Fibroblast of skin of right quadriceps (primary cell): ENCODE measurements at places on chromosomes 6 and 20.
A peak's percentile ranks its signal among the peaks of the same experiment; 100 is the strongest.

DNA sequence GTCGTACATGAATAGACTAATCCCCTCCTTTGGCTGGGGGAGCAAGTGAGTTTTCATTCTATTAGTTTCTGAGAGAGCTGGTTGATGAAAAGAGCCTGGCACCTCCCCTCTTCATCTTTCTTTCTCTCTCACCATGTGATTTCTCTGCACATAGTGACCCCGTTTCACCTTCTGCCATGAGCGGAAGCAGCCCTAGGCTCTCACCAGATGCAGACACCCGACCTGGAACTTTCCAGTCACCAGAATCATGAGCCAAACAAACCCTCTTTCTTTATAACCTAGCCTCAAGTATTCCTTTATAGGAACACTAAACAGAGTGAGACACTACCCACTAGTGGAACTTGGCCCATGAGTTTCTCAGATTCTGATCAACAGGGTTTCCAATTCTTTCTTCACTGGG lies 16.4 kb downstream of the OTOR start:
- DNase-seq, result no peak

- peak; percentile 86 for DNase-seq
Measured at GRCh38 chr20:14951707-14952418, 614.5 kb upstream of the FLRT3 start.

- no peak for DNase-seq
Measured at GRCh38 chr6:163095401-163095800, 319.1 kb upstream of the QKI start.

DNA sequence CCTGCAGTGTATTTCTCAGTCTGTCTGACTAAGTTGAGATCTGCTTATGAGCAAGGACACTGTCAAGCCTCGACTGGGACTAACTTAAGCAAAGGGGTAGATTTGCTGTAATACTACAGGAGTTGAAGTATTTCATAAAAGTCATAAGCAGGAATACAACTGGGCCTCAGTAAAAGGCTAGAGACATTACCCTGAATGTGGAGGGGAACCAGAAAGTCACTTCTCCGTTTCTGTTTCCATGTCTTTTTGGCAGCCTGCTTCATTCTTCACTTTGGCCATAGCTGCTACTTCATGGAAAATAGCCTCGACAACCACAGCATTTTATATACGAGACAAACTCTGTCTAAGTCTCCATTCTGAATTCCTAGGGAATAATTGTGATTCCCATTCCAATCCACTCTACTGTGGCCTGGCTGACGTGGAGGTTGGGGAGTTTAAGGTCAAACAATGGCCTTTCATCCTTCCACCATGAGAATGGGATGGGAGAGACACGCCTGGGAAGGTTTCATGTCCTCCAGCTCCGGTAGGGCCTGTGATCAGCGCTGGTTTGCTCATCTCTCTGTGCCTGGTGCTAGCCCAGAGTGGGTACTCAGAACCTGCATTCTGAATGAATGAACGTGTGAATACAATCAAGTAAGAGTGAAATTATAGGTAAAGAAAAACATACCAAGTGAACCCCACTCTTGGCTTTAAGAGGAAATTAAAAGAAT lies 37.1 kb upstream of the DUSP22 start:
- no peak for DNase-seq

DNA sequence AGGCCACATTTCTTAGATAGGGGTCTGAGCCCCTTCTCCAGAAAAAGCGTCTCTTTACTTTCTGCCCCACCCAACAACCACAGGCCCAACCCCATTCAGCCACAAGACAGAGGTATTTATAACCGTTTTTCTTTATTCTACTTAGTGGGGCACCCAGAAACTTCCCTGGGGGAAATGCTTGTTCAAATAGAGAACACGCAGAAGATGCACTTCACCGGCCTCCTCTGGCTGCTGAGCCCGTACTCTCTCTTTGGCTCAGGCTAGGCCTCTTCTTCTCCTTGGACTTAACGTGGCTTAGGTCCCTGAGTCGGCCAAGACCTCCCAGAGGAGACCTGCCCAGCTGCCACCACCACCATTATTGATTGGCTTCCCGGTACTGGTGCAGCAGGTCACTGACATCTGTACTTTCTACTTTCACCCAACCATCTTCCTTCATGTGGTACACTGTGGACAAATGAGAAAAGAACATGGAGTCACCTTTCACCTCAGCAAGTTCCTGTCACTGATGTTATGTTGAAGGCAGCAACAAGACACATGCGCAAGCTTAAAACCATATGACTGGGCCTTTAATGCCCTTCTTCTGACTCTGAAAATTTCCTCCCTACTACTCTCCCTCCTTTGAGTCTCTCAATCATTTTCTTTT lies 2.2 kb upstream of the TAP2 start:
- no peak for DNase-seq

DNA sequence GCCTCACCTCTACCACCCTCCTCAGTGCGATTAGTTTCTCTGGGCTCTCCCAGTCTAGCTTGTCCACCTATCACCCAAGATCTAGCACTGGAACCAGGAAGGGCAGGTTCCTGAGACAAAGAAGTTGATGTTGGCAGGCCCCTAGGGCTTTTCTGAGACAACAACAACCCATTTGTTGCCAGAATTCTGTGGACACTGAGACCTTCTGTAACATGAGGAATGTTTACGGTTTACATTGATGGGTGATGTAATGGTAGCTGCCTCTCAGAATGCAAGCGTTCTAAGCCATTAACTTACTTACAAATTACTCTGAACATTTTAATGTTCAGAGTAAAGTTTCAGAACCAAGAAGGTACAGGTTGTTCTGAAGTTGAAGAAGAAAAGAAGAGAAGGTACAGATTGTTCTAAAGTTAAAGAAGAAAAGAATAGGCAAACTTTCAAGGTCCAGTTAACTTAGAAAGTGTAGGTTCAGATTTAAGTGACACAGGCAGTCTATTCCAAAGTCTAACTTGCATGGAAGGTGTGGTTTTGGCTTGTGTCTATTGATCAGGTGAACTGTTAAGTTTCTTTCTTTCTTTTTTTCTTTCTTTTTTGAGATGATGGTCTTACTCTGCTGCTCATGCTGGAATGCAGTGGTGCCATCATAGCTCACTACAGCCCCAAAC lies 3.7 kb upstream of the MED23 start:
- no peak for DNase-seq

- no peak for DNase-seq
Measured at GRCh38 chr20:25005661-25006060, 13.1 kb upstream of the APMAP start.

- DNase-seq, result no peak
Measured at GRCh38 chr6:15077006-15077405, 168.9 kb upstream of the JARID2 start.

DNA sequence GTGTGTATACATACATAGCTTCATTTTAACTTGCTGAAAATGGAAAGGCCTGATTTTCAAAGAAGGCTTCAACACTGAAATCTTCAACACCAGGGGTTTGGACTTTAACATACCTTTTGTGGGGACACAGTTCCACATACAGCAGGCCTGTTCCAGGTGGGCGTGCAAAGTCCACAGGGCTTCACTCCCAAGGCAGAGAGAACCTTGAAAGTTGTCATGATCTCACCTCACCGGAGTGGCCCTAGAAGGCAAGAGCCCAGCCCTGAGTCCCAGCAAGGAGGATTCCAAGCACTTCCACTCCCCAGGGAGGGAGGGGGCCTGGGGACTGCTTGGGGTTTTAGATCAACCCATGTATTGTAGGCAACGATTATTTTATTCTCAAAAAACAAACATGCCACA lies 47.2 kb downstream of the TMEM242 start:
- DNase-seq, result no peak

DNA sequence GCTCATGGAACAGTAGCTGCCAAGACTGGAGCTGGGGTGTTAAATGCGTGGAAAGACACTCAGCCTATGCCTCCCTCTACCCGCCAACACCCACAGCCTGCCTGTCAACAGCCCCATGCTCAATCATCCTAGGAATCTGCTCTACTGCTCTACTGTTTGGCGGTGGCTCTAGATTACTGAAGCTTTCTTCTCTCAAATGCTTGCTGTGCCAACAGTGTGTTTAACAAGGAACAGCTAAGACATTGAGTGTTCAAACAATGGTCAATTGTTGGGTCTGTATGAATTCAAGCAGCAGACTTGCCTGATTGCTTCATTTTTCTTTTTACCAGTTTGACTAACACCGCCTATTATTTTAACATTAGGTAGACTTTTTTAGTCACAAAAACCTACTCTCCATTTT lies 258.6 kb downstream of the SOD2 start:
- DNase-seq, result no peak

GRCh38 chr20:50563133-50563944 lies 53.2 kb downstream of the PTPN1 start:
- no peak for DNase-seq

DNA sequence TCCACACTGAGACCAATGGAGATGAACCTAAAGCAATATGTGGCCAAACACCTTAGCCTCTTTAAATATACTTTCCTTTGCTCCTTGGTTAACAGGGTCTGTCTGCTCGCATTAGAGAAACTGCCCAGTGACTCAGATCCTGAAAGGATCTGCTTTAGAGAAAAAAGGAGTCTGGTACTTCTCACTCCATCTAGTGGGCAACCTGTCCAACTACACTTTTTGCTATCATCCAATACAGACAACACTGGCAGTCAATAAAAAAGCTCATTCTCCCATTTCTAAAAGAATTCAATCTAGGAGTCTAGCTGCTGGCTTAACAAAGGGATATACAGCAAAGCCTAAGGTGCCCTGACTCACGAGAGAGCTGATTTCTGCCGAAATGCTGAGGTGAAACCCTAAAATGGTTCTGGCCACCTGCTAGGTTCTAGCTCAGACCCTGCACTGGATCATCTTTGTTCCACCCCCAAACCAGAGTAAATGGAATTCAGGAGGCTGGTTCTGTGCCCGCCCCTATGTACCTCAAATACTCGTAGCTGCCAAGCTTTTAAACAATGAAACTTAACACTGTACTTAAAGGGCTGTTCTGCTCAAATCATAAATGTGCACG lies 11.5 kb downstream of the GNL1 start:
- DNase-seq, result peak; percentile 68

DNA sequence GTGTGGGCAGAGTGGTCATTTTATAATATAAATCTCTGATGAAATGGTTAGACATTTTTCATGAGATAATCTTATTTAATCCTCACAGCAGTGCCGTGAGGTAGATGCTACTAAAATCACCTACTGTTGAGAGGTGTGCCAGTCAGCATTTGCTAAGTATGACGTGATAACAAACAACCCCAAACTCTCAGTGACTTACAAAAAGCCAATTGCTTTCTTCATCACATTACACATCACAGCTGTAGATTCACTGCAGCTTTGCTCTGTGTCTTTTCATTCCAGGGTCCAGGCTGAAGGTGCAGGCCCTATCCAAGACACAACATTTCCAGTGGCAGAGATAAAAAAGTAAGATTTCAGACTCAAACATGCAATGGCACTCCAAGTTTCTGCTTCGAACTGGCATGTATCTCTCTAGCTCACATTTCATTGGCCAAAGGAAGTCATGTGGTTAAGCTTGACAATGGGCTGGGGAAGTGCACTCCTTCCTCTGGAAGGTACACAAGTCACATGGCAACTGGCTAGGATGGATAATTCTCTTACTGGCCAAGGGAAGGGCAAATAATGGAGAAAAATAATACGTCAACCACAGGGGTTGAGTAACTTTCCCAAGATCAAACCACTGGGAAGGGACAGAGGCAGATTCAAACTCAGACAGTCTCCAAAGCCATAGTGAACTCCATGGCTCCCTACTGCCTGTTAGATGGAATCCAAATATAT lies 69.5 kb upstream of the EPB41L1 start:
- no peak for DNase-seq

GRCh38 chr6:157635388-157636244 lies 187.4 kb upstream of the SNX9 start:
- no peak for DNase-seq

GRCh38 chr6:24356310-24356973 lies 1.4 kb downstream of the DCDC2 start:
- no peak for DNase-seq

DNA sequence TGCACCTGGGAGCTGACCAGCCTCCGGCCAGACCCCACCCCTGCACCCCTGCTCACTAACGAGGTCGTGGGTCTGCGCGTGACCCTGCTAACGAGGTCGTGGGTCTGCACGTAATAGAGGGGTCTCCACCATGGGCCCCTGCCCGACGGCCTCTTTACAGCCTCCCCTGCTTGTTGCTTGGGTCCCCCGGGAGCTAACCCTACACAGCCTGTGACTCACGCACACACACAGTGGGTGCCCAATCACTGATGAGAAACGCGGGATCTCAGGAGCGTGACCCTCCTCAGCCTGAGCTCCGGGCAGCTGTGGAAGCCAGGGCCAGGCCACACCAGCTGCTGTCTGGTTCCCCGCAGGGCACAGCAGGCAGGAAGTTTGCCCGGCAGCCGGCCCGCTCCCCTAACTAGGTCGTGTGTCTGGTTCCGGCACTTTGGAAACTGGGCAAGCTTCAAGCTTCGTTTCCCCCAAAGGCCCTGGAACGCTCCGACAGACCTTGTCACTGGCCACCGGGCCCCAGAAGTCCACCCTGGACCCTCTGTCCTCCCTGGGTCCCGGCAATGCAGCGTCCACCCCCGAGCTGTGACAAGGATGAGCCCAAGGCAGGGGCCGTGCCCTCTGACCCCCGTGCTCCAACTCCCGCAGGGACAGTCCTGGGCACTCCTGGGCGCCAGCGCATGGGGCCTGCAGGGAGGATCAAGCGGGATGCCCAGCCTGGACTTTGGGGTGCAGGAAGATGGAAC lies 767 bp downstream of the PTK6 start:
- DNase-seq, result peak; percentile 24

- DNase-seq, result no peak
Measured at GRCh38 chr6:43970913-43971775, 156.1 kb downstream of the MRPL14 start.

DNA sequence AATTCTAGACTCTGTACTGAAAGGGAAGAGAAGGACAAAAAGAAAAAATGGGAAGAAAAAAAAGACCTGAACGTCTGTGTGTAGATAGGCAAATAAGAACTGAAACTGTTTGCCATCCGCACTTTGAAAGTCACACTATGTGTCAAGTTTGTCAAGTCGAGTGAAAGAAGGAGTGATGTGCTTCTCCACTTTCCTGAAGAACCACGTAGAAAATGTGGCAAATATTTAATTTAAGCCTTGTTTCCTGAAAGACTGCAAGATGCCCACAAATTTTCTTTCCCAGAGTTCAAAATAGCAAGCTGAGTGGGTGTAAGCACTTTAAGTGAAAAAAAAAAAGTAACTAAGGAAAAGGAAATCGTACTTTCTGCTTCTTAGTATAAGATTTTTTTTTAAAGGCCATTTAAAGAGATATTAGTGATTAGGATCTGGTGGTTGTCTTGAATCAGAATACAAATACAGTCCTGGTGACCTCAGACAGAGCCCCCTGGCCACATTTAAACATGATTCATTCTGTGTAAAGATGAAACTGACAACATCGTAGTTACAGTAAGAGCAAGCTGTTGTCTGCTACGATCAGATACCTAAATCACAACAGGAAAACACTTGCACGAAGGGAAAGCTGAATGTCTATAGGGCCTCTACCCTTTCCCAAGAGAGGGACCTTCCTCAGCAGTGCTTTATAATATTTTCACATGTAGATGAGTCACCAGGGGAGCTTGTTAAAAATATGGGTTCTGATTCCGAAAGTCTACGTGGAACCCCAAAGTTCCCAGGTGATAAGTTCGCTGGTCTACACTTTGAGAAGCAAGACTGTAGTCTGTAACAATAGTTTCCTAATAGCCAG lies 102.3 kb downstream of the HIVEP2 start:
- peak; percentile 57 for DNase-seq
